Hematopoietic multipotent progenitor cell treated with erythropoietin and hydrocortisone succinate and interleukin-3 and kit ligand, for 8 days (in vitro differentiated cells): ENCODE measurements at places on chromosomes 16 and 17.

DNA sequence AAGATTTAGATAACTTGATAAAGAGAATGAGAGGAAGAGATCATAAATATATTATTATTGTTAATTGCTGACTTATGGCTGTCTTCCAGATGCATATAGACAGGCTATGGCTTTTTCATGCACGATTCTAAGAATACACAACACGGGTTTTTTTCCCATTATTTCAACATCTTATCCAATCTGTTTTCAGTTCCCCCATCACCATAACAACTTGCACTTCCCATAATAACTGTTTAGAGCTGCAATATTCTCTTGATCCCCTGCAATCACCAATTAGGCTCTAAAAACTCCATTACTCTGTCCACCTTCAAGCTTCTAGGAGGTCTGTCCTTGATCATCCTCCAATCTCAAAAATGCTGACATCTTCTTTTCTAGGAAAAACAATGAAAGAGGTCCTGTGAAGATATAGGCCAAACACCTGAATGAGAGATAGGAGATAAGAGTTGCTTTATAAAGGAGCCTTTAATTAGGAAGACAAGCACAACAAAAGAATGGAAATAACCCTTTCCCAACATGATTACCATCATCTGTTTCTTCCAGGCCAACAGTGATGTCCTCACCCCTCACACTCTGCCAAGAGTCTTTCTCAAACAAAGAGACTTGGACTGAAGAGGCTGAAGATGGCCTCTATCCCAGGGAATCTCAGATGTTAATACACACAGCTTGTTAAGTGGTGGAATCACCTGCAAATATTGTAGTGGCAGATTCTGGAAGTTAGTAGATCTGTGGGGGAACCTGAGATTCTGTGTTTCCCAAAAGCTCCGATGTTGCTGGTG is 32.2 kb upstream of the CCL2 start:
- no peak for DNase-seq

- DNase-seq: no peak
Measured at GRCh38 chr17:34411646-34412421, 48.8 kb upstream of the CCL1 start.

- no peak for DNase-seq
Measured at GRCh38 chr17:35786941-35787432, 8.5 kb downstream of the MMP28 start.

DNA sequence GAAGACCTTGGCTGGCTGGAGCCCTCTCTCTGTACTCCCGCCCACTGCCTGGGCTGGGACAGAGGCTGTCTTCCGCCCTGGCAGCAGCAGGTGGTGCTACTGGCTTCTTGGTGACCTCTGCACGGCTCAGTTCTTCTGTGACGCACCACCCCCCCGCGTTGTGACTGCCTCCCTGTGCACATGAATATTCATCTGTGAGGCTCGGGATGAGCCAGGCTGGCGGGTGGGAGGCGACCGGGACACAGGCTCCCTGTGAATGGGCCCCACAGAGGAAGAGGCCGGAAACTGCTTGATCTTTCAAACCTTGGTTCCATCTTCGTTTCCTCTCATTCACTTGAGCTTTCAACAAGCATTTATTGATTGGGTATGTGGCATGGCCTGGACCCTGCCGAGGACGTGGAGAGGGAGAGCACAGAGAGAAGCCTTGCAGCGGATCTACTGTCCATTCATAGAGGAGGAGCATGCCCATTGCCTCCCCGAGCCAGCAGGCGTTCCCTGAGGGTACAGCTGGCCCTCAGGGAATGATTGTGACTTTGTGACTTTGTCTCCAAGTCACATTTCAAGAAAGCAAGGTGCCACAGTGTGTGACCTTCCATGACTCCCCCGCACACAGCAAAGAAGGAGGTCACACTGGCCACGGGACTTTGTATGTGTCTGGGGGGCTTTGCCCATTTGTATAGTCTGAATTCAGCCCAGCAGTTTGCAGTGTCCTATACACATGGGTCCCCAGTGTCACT is 45.0 kb downstream of the B9D1 start:
- no peak for DNase-seq

GRCh38 chr17:72151565-72152386 is 31.0 kb downstream of the SOX9 start:
- peak; percentile 1 for DNase-seq

DNA sequence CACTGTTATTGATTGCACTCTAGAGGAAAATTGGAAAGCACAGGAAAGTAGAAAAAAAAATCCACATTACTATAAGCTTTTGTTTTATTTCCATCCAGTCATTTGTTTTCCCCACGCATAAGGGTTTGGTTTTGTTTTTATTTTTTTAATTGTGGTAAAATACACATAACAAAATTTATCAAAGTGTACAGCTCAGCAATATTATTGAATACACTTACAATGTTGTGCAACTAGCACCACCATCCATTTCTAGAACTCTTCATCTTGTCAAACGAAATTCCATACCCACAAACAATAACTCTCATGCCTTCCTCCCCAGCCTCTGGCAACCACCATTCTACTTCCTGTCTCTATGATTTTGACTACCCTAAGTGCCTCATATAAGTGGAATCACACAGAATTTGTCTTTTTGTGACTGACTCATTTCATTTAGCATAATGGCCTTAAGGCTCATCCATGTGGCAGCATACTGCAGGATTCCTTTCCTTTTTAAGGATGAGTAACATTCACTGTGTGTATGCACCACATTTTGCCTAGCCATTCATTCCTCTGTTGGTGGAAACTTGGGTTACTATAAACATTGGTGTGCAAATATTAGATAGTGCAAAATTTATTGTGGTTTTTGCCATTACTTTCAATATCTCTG is 11.1 kb downstream of the SPPL2C start:
- no peak for DNase-seq

DNA sequence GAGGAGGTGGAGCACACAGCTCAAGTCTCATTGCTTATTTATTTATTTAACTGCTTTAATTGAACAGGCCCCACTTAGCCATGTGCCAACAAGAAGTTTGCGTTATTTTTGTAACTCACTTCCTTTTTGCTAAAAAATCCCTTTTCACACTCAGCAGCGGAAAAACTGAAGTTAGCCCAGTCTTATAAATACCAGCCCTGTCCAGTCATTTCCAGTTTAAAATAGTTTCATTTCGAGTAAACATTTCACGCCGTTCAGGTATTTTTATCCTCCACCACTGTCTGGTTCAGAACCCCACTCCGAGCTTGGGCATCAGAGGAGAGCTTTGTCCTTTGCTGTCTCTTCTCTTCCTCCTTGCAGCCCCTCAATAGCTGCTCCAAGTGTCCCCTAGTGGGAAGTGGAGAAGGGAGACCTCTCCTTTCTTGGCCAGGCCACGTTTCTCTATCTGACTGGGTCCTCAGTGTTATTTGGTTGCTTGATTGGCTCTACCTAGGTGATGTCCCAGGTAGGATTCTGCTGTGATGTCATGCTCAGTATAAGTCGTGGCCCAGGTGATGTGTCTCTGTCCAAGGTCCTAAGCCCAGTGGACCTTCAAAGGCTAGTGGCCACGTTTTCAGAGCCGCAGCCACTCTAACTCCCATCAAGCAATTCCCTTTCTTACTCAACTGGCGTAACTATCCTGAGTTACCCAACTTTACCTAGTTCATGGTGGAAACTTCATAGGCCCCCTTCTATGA is 53.0 kb upstream of the GAS7 start:
- no peak for DNase-seq

- DNase-seq: no peak
Measured at GRCh38 chr16:49932946-49933345, 77.0 kb upstream of the ZNF423 start.

DNA sequence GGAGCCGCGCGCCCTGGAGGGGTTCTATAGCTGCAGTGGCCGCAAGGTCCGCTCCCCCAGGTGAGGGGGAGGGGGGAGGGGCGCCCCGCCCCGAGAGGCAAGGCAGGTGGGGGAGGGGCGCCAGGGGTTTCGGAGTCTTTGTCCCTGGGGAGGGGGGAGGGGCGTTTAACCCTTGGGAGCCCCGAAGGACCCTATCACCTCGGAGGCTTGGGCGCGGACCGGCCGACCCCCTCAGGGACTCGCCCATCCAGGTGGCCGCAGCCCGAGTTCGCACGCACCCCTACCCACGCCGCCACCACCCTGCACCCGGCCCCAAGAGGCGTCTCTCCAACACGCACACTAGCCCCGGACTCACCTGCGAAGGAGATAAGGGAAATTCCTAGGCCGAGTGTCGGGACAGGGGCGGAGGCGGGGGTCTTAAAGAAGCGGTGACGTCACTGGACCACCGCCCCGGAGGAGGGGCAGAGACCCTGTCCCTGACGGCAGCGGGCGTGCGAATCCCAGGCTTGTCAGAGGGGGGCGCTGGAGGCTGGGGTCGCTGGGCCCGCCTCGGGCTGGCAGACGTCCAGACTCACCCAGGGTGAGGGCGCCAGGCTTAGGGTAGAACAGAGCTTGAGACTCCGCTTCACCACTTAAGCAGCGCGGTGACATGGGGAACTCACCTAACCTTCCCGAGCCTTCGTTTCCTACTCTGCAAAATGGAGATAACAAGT is at the start of gene CLDN6:
Gene CLDN6 (minus strand): TSS at position 390 of the 713 bp plus-strand sequence. CDS start 2,162 bp downstream, outside the sequence.
- peak; percentile 66 for DNase-seq

DNA sequence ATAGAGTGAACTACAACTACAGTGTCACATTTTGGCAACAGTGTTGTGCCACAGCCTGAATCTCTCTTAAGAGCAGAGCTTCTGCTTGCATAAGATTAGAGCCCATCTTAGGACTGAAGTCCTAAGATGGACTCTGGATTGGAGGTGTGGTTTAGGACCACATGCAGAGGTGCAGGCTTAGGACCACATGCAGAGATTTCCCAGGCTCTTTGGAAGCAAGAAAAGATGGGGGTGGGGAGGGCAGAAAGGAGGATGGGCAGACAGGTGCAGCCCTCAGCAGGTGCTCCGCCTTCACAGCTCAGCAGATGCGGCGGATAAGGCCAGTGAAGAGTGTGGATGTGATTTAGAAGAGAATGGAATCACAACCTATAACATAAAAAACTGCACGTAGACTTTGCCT is 128.7 kb downstream of the TANGO6 start:
- DNase-seq: no peak

- DNase-seq: peak; percentile 55
Measured at GRCh38 chr16:85543536-85543935, 69.6 kb upstream of the GSE1 start.

- DNase-seq: peak; percentile 37
Measured at GRCh38 chr16:58393138-58393504, 850 bp downstream of the GINS3 start.

DNA sequence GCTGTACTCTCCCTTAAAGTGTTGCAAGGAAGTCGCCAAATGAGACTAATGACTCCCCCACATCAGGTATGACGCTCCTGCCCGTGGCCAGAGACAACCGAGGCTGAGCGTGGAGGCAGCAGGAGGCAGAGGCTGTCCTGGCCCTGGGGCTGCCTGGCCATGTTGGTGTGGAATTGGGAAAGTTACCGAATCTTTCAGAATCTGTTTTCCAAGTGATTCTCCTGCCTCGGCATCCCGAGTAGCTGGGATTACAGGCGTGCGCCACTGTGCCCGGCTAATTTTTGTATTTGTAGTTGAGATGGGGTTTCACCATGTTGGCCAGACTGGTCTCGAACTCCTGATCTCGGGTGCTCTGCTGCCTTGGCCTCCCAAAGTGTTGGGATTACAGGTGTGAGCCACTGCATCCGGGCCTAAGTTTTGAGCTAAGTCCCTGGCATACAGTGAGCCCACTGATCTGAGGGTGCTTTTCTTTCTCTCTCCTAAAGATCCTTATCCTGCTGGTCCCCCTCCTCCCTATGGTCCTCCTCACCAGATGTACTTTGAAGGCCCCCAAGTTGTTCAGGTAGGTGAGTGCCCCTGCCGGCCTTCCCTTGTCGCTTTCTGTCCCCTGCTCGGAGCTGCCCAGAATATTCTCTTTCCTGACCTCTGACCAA is 700 bp downstream of the LITAFD start:
- DNase-seq: no peak

DNA sequence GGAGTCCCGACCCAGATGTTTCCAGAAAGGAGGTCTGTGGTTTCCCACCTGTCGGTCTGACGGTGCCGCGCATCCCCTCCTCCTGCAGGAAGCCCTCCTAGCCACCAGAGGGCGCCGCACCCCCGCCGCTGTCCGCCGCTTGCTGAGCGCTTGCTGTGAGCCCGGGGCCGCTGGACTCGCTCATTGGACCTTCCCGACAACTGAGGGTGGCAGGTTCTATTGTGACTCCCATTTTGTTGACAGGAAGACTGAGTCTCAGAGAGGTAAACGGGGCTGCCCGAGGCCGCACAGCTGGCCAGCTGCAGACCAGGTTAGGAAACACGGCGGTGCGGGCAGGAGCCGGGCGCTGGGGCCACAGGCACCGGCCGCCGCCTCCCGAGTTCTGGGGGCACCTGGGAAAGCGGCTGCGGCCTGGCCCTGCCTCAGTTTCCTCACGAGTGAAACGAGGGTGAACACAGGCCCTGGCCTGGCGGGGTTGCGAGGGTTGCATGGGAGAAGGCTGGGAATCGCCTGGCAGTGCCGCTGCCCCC is 191.1 kb upstream of the CIBAR2 start:
- DNase-seq: peak; percentile 81

DNA sequence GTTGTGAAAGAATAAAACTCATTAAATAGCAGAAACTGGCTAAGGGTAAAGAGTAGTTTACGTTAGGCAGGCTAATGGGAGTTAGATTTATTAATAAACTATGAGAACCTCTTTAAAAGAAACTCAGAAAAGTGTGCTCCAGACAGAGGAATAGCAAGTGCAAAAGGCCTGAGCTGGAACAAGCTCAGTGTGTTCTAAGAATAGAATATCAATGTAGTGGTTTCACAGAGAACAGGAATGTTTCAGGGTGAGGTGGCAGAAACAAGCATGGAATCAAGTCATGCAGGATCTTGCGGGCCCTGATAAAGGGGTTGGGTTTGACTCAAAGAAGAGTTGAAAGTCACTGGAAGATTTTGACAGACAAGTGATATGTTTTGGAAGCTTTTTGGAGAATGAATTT is 164.0 kb upstream of the HS3ST3A1 start:
- DNase-seq: no peak

GRCh38 chr17:62746941-62747340 is 61.2 kb downstream of the MARCHF10 start:
- no peak for DNase-seq

- peak; percentile 65 for DNase-seq
Measured at GRCh38 chr16:2532494-2533141, 1.4 kb upstream of the CEMP1 start.

- DNase-seq: peak; percentile 51
Measured at GRCh38 chr16:21001262-21001661, 100.7 kb downstream of the LYRM1 start.

DNA sequence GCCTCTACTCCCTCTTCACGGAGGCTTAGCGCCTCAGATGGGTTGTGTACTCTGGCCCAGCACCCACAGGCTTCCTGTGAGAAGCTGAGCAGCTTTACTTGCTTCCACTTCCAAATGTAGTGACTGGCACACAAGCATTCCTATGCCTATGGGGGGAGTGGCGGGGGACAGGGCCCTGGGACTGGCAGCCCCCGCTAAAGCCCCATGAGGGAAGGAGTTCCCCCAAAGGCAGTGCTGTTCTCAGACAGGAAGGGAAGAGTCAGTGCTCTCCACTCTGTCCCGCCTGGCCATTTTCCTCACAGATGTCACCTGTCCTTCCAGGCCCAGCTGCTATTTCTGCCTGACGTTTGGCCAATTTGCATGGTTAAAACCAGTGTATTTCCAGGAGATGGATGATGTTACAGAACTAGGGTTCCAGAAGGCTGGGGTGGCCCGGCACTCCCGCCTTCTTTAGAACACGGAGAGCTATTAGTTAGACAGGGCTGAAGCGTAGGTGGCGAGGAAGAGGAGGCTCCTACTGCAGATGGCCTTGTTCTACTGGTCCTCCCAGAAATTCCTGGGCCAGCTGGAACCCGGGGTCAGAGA is 83.9 kb upstream of the FBXO47 start:
- no peak for DNase-seq
